ENCODE measurements at places on chromosomes 6 and 20. TPM values are rescaled to one million over a fixed set of nuclear protein-coding genes. Genes with fewer than 3 reads are reported as not detected.

Gene RPS18
- total RNA-seq = 4,154 TPM

Gene DEF6
- total RNA-seq = 172 TPM

Gene CST4
- not detected for total RNA-seq

Gene OR2J3
- total RNA-seq = not detected

Gene CPNE5
- total RNA-seq = 0.33 TPM

Gene MAP7
- total RNA-seq = 0.19 TPM

Gene GRIK2
- total RNA-seq = not detected

Gene NRN1
- total RNA-seq = not detected

Gene CLPSL2
- not detected for total RNA-seq

Gene BTN1A1
- total RNA-seq = not detected

Gene OR12D3
- not detected for total RNA-seq

Gene ASIP
- not detected for total RNA-seq

Gene SLC35D3
- not detected for total RNA-seq

Gene OR2B2
- not detected for total RNA-seq

Gene SMLR1
- total RNA-seq = not detected

Gene TGM3
- total RNA-seq = not detected

Gene ZBP1
- 21.1 TPM for total RNA-seq

Gene HTR1B
- total RNA-seq = not detected

Gene RSPO3
- total RNA-seq = not detected

Gene SYNDIG1
- not detected for total RNA-seq

Gene GSTA2
- not detected for total RNA-seq

Gene SERINC1
- 222 TPM for total RNA-seq

Gene EFCAB8
- total RNA-seq = 0.92 TPM

Gene SOX18
- not detected for total RNA-seq

Gene SLC44A4
- not detected for total RNA-seq

Gene VSX1
- not detected for total RNA-seq

Gene OR2H1
- total RNA-seq = not detected

Gene SSTR4
- total RNA-seq = not detected

Gene BHLHE23
- total RNA-seq = not detected

Gene AKAP12
- total RNA-seq = 0.03 TPM

Gene EYA4
- total RNA-seq = not detected

Gene DEFB132
- total RNA-seq = not detected

Gene SULF2
- total RNA-seq = 0.76 TPM

Gene CRIP3
- total RNA-seq = 0.84 TPM

Gene GRM1
- not detected for total RNA-seq
